ENCODE measurements at places on chromosomes 11 and 22. TPM values are rescaled to one million over a fixed set of nuclear protein-coding genes. Genes with fewer than 3 reads are reported as not detected.

GRCh38 chr11:109726061-109726460 lies 304.1 kb downstream of the C11orf87 start:
- DNase-seq: no peak

GRCh38 chr22:44364751-44365130 lies 52.0 kb upstream of the SHISAL1 start:
- DNase-seq: peak; percentile 79

PRRG4 gene
- polyA plus RNA-seq: 0.20 TPM

OR5A1 gene
- not detected for polyA plus RNA-seq

SYVN1 gene
- polyA plus RNA-seq: 31.1 TPM

DNA sequence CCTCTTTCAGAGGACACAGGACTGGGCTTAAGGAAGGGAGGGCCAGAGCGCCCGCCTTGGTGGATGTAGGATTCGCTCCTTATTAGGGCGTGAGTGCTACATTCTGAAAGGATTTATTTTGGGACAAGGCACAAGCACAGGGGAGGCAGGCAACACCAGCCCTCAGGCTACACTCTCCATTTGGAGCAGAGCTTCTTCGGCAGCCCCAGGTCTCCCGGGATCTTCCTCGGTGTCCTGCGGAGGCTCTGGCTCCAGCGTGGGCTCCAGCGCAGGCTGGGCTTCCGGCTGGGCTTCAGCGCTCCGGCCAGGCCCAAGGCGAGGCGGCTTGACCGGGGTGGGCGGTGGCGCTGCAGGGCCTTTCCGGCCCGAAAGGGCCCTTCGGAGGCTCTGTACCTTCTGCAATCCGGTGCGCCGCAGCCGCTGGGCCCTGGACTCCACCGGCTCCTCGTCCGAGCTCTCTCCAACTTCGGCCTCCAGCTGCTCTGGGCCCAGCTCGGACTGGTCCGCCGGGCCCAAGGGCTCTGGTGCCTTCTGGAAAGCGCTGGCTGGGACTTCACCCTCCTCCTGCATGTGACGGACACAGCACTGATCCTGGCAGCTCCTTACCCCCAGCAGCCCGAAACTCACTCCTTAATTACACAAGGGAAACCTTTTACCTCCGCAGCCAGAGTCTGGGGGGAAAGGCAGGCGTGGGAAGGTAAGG lies 1.1 kb downstream of the CAVIN3 start:
- DNase-seq: peak; percentile 68

TECTA gene
- 1.5 TPM for polyA plus RNA-seq

PGR gene
- 0.16 TPM for polyA plus RNA-seq

DNA sequence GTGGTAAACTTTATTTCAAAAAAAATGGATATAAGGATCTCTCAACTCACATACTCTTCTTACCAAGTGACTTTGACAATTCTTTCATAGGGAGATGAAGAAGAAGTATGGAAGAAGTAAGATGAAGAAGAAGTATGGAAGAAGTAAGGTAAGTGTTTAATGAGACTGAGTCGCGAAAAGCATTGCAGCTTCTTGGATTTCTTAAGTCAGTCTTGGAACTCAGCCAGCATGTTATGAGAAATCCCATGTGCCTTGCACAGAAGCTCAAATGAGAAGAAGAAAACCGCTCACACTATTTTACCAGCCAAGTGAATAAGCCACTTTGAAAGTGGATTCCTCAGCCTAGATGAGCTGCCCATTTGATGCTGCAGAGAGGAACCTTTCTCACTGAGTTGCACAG lies 332.0 kb upstream of the CCDC179 start:
- DNase-seq: no peak

LRRC55 gene
- polyA plus RNA-seq: 0.82 TPM

DNA sequence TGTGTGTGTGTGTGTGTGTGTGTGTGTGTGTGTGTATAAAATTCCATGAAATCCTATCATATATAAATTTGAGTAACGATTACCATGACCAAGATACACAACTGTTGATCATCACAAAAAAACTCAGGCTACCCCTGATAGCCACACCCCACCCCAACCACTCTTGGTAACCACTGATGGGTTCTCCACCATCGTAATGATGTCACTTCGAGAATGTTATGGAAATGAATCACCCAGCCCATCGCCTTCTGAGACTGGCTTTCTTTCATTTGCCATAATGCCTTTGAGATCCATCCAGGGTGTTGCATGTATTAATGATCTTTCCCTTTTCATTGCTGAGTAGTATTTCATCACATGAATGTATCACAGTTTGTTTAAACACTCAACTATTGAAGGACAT lies 496.0 kb downstream of the MIAT start:
- no peak for DNase-seq

POU2AF2 gene
- 0.21 TPM for polyA plus RNA-seq

- peak; percentile 73 for DNase-seq
Observed at GRCh38 chr22:34913826-34914225, 152.1 kb upstream of the ISX start.

DNA sequence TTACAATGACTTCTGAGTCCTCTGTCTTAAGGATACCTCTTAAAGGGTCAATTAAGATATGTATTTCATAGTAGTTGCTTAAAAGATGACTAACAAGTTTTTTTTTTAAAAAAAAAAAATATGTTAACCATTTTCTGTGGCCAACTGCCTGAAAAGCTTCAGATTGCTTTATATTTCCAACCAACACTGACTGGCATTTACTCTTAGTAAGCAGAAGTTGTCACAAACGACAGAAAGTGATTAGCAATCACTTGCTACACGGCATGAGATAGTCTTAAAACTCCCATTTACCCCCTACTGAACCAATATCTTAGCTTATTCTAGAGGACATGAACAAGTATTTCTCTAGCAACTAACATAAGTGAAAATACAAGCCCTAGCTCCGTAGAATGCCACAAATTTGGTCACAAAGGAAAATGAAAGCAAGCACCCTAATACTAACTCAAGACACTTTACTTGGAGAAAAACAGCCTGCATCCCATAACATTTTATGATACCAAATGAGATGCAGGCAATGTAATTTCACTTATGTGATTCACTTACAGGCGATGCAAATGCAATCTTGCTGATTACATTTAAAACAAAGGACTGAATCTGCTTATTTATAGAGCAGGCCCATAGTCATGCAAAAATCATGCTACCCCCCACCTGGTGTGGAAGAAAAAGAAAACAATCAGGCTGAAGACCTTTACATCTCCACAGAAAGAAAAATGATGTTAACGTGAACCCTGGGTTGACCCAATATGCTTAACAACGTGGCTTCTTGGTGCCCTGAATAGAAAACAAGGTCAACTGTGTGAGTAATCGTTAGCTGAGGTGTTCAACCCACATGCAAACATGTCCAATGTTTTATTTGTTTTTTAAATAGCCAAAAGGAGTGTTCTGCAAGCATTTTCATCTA lies 25.7 kb downstream of the MPPED2 start:
- no peak for DNase-seq

DNA sequence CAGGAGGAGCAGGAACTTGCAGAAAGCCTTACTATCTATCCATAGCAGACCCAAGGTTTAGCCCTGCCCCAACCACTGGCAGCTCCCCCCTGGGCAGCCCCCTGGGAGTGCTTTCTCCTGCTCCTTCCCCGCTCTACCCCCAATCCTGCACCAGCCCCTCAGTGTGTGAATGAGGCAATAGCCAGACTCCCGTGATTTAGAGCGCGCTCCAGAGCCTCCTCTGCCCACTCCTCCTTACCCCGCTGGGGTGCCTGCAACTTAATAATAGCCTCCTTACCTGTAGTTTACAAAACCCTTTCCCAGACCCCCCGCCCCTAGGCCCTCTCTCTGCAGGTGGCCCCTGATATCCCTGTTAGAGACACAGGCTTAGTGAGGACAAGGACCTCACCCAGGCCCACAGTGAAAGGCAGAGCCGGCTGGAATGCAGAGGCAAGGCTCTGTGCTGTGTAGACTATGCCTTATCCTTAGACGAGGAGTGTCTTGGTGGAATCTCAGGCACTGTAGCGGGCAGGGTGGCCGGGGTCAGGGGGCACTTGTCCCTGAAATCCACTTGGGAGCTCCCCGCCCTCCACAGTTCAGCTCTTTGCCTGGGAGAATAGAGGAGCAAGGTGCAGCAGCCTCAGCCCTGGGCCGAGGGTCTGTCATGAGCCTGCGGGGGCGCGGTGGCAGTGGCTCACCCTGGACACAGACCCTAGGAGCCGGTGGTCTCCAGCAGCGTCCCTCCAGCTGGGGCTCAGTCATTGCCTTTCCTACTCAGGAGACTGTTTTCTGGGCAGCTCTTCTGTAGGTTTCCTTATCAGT lies 4.3 kb upstream of the CARNS1 start:
- no peak for DNase-seq

- no peak for DNase-seq
Observed at GRCh38 chr11:66875378-66875777, 18.5 kb downstream of the LRFN4 start.

MS4A6E gene
- polyA plus RNA-seq: not detected

DNA sequence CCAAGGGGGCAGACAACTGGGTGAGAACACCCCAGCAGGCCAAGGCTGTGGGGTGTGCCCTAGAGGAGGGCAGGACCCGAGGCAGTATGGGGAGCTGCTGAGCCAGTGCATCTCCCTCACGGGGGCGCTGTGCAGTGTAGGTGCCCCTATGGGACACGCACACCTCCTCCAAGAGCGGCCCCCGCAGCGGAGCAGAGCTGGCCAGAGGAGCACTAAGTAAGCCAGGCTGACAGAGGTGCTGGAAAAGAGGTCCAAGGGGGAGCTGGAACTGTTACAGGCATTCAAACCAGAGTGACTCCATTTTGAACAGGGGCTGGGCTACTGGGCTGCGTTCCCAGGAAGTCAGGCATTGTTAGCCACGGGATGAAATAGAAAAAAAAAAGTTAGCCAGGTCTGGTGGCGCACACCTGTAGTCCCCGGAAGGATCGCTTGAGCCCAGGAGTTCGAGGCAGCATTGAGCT lies 41.8 kb downstream of the TST start:
- DNase-seq: peak; percentile 19

NPAS4 gene
- polyA plus RNA-seq: not detected

DNA sequence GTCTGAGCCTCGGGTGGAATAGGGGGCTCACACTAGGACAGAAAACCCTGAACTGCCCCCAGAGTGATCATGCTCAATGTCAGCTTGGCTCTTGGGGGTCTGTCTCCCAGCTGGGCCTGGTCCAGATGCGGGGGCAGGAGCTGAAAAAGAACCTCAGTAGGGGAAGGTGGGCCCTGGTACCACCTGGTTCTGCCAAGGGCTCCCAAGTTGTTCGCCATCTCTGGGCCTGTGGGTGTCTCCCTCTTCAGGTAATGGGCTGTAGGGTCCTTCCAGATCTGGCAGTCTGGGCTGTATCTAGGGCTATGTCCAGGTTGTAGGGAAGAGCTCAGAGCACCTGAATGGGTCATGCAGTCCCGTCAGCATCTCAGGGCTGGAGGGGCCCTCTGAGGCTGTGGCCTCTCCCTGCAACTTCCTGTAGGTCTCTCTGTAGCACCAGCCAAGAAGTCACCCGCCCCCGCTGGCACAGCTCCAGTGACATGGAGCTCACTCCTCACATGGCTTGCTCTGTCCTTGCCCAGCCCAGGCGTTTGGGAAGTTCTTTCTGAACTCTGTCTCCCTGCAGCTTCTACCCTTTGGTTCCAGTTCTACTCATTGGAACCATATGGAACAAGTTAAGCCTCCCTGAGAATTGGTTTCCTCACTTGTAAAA lies 33.0 kb upstream of the SOX10 start:
- peak; percentile 87 for DNase-seq

DNA sequence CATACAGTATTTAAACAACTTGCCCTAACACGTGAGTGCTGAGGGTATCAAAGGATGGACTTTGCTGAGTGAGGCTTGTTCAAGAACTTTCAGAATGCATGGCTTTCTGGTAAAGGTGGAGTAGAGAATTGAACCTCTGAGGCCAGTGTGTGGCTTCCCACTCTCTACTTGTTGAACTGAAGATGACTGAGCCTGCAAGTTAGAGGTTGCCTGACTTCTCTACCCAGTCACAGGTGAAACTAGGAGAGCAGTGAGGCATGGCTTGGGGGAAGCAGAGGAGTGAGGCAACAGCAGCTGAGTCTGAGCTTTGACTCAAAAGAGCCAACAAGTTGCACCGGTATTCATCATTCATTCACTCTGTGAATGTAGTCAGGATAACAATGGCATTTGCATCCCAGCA lies 256.4 kb upstream of the SESN3 start:
- DNase-seq: no peak

DNA sequence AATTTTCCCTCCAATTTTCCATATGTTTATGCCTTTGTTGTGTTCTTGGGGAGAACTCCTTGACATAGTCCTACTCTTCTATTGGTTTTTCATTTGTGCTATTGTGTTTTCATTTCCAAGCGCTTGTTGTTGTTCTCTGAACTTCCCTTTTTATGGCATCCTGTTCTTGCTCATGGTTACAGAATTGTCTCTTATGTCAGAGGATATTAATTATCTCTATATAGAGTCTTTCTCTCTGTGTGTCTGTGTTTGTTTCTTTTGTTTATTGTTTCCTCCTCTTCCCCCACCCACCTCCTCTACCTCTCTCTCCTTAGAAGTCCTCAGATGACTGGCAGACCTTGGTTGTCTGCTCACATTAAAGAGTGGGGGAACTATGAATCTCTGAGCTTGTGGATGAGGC lies 69.9 kb downstream of the HORMAD2 start:
- DNase-seq: no peak

DNA sequence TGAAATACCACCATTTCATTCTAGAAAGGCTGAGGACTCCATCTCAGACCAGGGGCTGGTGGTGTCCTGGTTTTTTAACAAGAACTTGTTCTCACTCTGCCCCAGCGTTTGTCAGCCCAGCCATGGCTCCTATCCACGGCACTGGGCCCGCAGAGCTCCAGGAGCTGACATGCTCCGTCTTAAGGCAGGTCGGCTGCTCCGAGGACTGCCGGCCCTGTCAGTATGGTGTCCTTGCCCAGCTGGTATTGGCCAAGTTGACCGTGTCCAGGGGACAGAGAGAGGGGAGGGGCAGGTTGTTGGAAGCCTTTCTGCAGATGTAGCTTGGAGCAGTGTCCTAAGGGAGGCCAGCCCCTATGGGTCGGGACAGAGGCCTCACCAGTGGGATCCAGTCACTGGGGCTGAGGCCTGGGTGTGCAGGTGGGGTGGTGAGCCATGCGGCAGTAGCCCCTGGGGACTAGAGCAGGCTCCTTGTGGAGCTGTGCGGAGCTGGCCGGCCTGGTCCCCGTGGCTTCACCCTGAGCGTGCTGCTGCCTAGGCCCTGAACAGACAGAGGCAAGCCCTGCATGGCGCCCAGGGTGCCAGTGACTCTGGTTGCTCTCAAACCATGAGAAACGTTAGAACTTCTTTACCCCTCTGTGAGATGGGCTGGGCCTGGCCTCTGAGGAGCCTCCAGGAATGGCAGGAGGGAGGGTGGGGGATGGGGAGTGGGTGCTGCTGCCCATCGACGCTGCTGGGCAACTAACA lies 39.9 kb upstream of the KCNQ1OT1 start:
- DNase-seq: no peak

- no peak for DNase-seq
Observed at GRCh38 chr11:68932358-68932757, 28.7 kb downstream of the IGHMBP2 start.

GRCh38 chr11:113119074-113119473 lies 157.9 kb downstream of the NCAM1 start:
- peak; percentile 41 for DNase-seq
